ENCODE measurements at places on chromosomes 1 and 21.
A peak's percentile ranks its signal among the peaks of the same experiment; 100 is the strongest.

GRCh38 chr1:204565617-204566582 is 49.7 kb downstream of the MDM4 start:
- peak; percentile 76 for DNase-seq

GRCh38 chr1:98490099-98490498 is 171.4 kb upstream of the SNX7 start:
- DNase-seq, result no peak

GRCh38 chr1:65409314-65409713 is 11.2 kb upstream of the LEPR start:
- no peak for DNase-seq

- DNase-seq, result peak; percentile 86
Observed at GRCh38 chr1:151513626-151514121, 2.5 kb downstream of the CGN start.

Measured in epithelial cell of esophagus (primary cell).